ENCODE measurements at places on chromosomes 2 and 18. TPM values are rescaled to one million over a fixed set of nuclear protein-coding genes. Genes with fewer than 3 reads are reported as not detected.

Gene ASB18
- not detected for total RNA-seq

Gene OR6B2
- not detected for total RNA-seq

Gene LYG1
- total RNA-seq = 1.7 TPM

DNA sequence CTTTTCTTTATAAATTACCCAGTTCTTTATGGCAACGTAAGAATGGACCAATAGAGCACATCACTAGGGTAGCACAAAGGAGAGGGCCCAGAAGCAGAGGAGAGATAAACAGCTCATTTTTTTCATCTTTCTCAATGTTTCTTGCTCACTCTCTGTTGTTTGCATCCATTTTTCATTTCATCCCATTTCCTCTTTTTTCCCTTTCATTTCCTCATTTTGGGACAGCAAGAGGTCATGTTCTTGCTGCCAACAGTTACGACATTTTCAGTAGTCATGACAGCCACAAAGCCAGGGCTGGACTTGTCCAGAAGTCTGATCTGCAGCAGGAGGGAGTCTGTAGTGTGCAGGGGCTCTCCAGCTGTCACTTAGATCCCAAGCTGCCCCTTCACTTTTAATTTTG, 52.7 kb upstream of the CYP1B1 start:
- H3K36me3 ChIP-seq = no peaks in the 10 kb centered on the region
- H3K27me3 ChIP-seq = no peaks in the 10 kb centered on the region
- no peak overlapping the region for H3K27ac ChIP-seq
- H3K4me3 ChIP-seq = no peak overlapping the region

DNA sequence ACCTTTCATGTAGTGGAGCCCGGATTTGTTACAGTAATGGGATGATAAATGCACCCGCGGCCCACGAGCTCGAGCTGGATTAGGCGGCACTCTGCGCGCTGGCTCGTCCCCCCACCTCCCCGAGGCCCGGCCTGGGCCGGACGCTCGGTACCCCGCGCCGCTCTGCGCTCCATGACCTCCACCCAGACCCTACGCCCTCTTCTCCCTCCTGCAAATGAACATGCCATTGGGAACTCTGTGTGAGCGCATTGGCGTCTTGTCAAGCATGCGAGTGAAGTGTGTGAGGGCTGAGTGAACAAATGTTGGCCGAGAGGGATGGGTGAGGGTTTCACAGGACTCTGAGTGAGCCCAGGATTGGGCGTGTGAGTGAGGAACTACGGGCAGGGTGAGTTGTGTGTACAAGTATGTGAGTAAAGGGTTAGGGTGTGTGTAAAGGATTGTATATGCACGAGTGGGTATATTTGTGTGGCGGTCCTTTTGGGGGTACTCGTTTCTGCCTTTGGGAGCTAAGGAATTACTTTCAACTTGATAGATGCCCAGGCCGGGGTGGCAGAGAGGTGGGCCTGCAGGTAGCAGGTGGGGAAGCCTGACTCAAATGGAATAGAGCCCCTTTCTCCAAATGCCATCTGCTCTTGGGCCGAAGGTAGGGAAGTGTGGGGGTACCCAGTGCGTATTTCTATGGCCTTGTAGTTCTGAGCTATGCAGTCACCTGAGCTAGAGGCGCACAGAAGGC, 2.9 kb upstream of the EN1 start:
- no peaks in the 10 kb centered on the region for H3K4me1 ChIP-seq
- DNase-seq = no peak

GRCh38 chr2:235116885-235117492, 165.2 kb downstream of the SH3BP4 start:
- no peak overlapping the region for H3K27ac ChIP-seq
- H3K4me3 ChIP-seq = no peak overlapping the region
- no peaks in the 10 kb centered on the region for H3K36me3 ChIP-seq
- peaks cover 2% of the 10 kb centered on the region for H3K27me3 ChIP-seq
- H3K4me1 ChIP-seq = no peaks in the 10 kb centered on the region
- no peak for DNase-seq

GRCh38 chr18:28793901-28794300, 617.0 kb upstream of the CDH2 start:
- no peak overlapping the region for H3K27ac ChIP-seq
- H3K4me1 ChIP-seq = peaks cover 2% of the 10 kb centered on the region
- no peaks in the 10 kb centered on the region for H3K36me3 ChIP-seq
- H3K4me3 ChIP-seq = no peak overlapping the region
- H3K27me3 ChIP-seq = no peaks in the 10 kb centered on the region

DNA sequence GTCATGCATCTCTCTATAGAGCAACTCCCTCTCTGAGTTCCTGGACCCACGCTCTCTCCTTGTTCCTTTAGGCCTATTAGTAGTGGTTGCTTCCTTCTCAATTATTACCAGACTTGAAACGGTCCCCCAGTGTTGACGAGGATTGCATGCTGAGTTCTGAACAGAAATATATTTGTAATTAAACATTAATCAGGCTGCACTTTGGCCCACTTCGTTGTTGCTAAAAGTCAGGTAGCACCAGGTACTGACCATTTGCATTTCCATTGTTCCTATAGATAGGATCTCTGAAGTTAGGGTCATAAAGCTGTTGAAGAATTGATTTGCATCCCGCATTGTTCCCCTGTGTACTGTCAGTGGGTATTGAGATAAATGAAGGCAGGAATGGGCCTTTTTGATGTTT, 36.9 kb upstream of the TTR start:
- no peak for DNase-seq
- H3K27me3 ChIP-seq = no peaks in the 10 kb centered on the region
- no peak overlapping the region for H3K4me3 ChIP-seq
- H3K36me3 ChIP-seq = no peaks in the 10 kb centered on the region
- H3K4me1 ChIP-seq = no peaks in the 10 kb centered on the region

GRCh38 chr2:66189553-66189952, 245.4 kb upstream of the MEIS1 start:
- no peak overlapping the region for H3K27ac ChIP-seq
- no peaks in the 10 kb centered on the region for H3K4me1 ChIP-seq
- H3K36me3 ChIP-seq = no peaks in the 10 kb centered on the region
- no peak overlapping the region for H3K4me3 ChIP-seq
- no peak for DNase-seq
